ENCODE measurements at places on chromosomes 4 and X.

GRCh38 chrX:55118574-55118973 lies 29.8 kb downstream of the PAGE2 start:
- no peak for DNase-seq

GRCh38 chrX:153649178-153649914 lies 2.3 kb downstream of the DUSP9 start:
- peak; percentile 26 for DNase-seq

GRCh38 chrX:109952050-109952449 lies 50.9 kb upstream of the TMEM164 start:
- no peak for DNase-seq

DNA sequence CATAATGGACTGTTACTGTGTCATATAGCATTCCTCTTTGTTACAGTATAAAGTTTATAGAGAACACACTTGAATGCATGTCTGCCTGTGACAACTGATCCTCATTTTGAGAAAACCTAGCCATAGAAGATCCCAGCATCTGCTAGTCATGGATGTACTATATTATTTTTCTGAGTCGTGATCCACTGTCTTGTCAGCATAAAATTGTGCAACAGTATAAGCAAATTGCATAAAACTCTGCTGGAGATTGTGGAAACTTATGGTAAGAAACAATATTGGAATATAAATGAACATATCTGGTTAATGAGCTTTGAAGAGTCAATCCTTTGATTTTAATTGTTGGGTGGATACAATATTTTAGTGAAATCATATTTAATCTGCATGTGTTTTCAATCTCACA lies 3.6 kb downstream of the NEIL3 start:
- DNase-seq, result no peak

GRCh38 chr4:159344877-159345276 lies 242.0 kb downstream of the RAPGEF2 start:
- no peak for DNase-seq

DNA sequence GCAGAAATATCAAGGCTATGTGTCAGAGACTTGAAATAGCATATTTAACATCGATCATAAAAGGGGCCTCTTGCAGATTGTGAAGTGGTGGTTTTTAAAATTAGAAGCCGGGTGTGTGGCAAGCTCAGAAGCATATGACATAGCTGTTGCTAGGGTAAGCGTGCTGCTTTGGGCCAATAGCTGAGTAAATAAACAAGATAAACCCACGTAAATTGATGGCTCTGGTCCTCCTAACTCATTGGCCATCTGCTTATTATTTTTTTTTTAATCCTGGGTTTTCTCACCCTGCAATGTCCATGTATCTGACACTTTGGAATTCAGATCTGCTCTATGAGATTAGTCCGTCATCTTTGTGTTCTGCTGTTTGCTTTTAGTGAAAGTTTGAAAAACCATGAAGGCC lies 32.6 kb upstream of the STOX2 start:
- DNase-seq, result no peak

DNA sequence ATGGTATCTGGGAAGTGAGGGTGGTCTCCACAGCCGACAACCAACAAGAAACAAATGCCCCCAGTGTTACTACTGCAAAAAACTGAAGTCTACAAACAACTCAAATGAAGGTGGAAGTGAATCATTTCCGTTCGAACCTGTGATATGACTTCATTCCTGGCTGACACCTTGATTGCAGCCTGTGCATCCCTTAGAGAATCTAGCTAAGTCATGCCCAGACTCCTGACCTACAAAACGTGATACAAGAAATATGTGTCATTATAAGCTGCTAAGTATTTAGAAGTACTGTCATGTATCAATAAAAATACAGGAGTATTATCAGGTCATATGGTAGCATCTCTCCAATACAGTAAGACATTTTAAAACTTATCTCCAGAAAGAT lies 959.7 kb upstream of the LCORL start:
- no peak for DNase-seq

DNA sequence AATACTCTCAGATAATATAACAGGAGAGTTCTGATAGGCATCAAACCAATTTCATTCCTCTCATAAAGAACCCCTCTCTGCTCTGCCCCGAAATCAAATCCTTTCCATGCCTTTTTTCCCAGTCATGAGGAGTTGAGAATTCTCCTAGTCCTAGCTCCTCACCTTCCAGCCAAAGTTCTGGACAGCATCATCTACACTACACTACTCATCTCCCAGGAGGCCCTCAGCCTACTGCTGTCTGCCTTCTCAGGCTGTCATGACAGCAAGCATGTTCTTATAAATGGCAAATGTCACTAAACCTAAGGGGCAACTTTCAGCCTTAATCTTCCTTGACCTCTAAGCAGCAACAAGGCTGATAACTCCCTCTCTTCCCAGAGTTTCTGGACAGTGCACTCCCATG lies 26.6 kb downstream of the MAPK10 start:
- DNase-seq, result no peak

- DNase-seq, result no peak
Measured at GRCh38 chr4:99841129-99841528, 24.5 kb downstream of the DAPP1 start.

GRCh38 chr4:76250962-76251361 lies 559 bp upstream of the FAM47E start:
- no peak for DNase-seq

All from left forelimb (tissue), 1 donor.